ENCODE measurements at places on chromosomes 6 and 20. TPM values are rescaled to one million over a fixed set of nuclear protein-coding genes. Genes with fewer than 3 reads are reported as not detected.
A peak's percentile ranks its signal among the peaks of the same experiment; 100 is the strongest.

GRIK2 gene
- total RNA-seq, result not detected

DNA sequence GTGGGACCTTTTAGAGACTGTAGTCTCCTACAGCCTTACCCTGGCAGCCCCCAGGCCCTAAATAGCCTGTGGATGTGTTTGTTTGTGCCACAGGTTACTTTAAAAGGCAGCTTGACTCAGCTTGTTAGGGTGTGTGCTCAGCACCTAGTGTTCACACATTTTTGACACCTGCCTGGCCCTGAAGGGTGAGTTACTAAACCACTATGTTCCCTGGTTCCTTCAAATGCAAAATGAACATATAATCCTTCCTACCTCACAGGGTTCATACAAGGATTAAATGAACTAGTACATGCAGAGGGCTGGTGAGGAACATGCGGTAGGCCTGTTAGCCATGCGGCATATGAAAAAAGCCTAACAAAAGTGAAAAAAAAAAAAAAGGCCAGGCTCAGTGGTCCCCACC lies 14.9 kb upstream of the TFAP2C start:
- H3K27me3 ChIP-seq, result peaks cover 8% of the 10 kb centered on the region
- H3K36me3 ChIP-seq, result no peaks in the 10 kb centered on the region
- H3K4me1 ChIP-seq, result no peaks in the 10 kb centered on the region
- DNase-seq, result no peak
- no peak overlapping the region for H3K27ac ChIP-seq

- no peak overlapping the region for H3K27ac ChIP-seq
- H3K36me3 ChIP-seq, result peaks cover 3% of the 10 kb centered on the region
- no peak overlapping the region for H3K4me3 ChIP-seq
Observed at GRCh38 chr6:11769811-11770545, 8.6 kb downstream of the ADTRP start.

- no peaks in the 10 kb centered on the region for H3K36me3 ChIP-seq
- DNase-seq, result no peak
- H3K4me3 ChIP-seq, result no peak overlapping the region
Observed at GRCh38 chr6:127332383-127332961, 10.9 kb downstream of the ECHDC1 start.

DNA sequence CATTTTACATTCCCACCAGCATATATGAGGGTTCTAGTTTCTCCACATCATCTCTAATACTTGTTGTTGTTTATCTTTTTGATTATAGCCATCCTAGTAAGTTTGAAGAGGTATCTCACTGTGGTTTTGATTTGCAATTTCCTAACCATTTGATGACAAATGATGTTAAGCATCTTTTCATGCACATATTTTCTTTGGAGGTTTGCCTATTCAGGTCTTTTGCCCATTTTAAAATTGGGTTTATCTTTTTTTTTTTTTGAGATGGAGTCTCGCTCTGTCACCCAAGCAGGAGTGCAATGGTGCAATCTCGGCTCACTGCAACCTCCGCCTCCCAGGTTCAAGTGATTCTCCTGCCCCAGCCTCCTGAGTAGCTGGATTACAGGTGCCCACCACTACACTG lies 4.0 kb downstream of the RBCK1 start:
- no peak for DNase-seq
- peaks cover 42% of the 10 kb centered on the region for H3K4me1 ChIP-seq
- H3K36me3 ChIP-seq, result peaks cover 4% of the 10 kb centered on the region

HLA-DOA gene
- total RNA-seq, result 5.1 TPM

GRCh38 chr6:332671-333070 lies 40.4 kb downstream of the DUSP22 start:
- no peak for DNase-seq
- H3K27ac ChIP-seq, result no peak overlapping the region
- H3K27me3 ChIP-seq, result no peaks in the 10 kb centered on the region
- no peak overlapping the region for H3K4me3 ChIP-seq
- H3K36me3 ChIP-seq, result no peaks in the 10 kb centered on the region
- H3K4me1 ChIP-seq, result peaks cover 10% of the 10 kb centered on the region

SIGLEC1 gene
- 0.13 TPM for total RNA-seq

TRERF1 gene
- total RNA-seq, result 31.2 TPM

- H3K27me3 ChIP-seq, result peaks cover 83% of the 10 kb centered on the region
- peaks cover 4% of the 10 kb centered on the region for H3K4me1 ChIP-seq
- DNase-seq, result no peak
- H3K27ac ChIP-seq, result no peak overlapping the region
Observed at GRCh38 chr6:44291841-44292240, 21.3 kb downstream of the AARS2 start.

GRCh38 chr6:131745476-131745875 lies 34.7 kb upstream of the CTAGE9 start:
- no peaks in the 10 kb centered on the region for H3K4me1 ChIP-seq
- no peak overlapping the region for H3K27ac ChIP-seq
- DNase-seq, result no peak
- H3K27me3 ChIP-seq, result peaks cover 9% of the 10 kb centered on the region
- H3K36me3 ChIP-seq, result no peaks in the 10 kb centered on the region

DNA sequence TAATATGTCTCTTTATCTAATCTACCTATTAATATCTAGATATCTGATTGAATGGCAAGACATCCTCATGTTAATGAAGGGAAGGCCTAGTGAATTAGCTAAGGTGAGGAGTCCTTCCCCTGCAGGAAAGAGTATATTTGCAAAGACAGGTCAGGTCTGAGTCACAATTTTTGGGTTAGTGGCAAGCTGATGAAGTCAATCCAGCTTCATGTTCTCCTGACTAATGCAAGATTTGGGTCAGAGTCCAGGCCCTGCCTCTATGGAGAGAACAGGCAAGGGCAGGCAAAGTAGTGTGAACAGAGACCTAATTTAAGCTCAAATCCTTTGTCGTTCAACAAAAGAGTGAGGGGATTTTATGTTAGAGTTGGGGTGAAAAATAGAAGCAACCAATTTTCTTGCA lies 496.7 kb downstream of the BMP2 start:
- no peak for DNase-seq
- H3K36me3 ChIP-seq, result no peaks in the 10 kb centered on the region
- H3K27me3 ChIP-seq, result no peaks in the 10 kb centered on the region

- no peak overlapping the region for H3K4me3 ChIP-seq
- no peaks in the 10 kb centered on the region for H3K27me3 ChIP-seq
- H3K4me1 ChIP-seq, result no peaks in the 10 kb centered on the region
- no peaks in the 10 kb centered on the region for H3K36me3 ChIP-seq
- no peak for DNase-seq
- no peak overlapping the region for H3K27ac ChIP-seq
Observed at GRCh38 chr6:153215242-153215641, 84.2 kb upstream of the RGS17 start.

- no peak overlapping the region for H3K4me3 ChIP-seq
- no peaks in the 10 kb centered on the region for H3K36me3 ChIP-seq
- no peaks in the 10 kb centered on the region for H3K27me3 ChIP-seq
- DNase-seq, result no peak
Observed at GRCh38 chr6:23584134-23584763, 541.8 kb upstream of the NRSN1 start.

CDS2 gene
- total RNA-seq, result 86.9 TPM

OTOR gene
- total RNA-seq, result not detected

PRPF6 gene
- total RNA-seq, result 64.9 TPM

ABCF1 gene
- total RNA-seq, result 97.4 TPM

DNA sequence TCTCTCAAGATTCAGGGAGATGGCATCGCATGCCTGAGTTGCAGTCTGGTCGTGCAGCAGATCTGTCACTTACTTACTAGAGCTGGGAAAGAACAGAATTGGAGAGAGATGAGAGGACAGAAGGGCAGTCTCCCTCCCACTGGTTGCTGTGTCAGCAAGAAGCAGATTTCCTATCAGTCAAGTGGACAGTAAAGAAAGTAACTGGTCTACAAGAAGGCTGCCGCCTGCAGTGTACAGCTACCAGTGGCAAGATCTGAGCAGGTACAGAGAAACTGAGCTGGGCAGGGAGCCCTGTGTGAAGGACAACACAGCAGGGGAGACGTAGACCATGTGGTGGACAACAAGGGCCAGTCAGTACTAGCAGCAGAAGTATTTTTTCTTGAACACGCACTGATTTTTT lies 49.5 kb upstream of the PCSK2 start:
- no peaks in the 10 kb centered on the region for H3K4me1 ChIP-seq
- no peak for DNase-seq
- no peak overlapping the region for H3K27ac ChIP-seq
- H3K36me3 ChIP-seq, result no peaks in the 10 kb centered on the region

- H3K4me3 ChIP-seq, result no peak overlapping the region
- H3K27me3 ChIP-seq, result no peaks in the 10 kb centered on the region
- no peaks in the 10 kb centered on the region for H3K36me3 ChIP-seq
- no peak for DNase-seq
- no peaks in the 10 kb centered on the region for H3K4me1 ChIP-seq
Observed at GRCh38 chr6:115270953-115271352, 789.7 kb downstream of the FRK start.

DNA sequence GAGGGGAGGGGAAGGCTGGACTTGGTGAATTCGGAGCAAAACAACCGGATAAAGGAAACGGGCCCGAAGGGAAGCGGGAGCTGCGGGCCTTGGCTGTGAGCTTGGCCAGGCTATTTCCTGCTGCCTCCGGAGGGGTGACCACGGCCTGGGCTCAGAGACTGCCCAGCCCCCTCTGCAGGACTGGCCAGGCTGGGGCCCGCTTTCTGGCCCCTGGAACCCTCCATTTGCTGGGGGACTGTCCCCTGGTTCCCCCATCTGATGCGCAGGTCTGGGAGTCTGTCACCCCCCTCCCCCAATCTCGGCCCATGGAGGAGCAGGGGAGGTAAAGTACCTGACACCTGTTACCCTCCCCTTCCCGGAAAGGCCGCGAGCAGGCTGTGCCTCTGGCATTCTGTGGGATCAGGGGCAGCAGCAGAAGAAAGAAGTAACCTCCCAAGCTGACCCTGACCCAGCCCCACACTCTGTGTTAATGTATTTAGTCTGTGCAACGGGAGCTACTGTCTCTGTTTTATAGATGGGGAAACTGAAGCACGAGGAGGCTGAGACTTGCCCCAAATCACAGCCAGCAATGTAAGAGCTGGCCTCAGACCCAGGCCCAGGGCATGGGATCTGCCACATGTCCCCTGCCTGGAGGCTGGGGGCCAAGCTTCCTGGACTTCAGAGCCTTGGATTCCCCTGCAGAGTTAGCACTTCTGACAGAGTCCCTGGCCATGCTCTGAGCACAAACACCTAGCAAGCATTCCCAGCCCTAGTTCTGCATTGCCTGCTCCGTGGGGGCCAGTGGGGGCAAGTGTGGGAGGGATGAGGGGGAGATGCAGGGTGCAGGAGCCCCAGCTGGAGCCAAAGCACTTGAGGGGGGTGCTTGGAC lies 3.5 kb downstream of the C20orf204 start:
- H3K4me3 ChIP-seq, result peak overlapping the region; percentile 84
- DNase-seq, result no peak
- H3K36me3 ChIP-seq, result no peaks in the 10 kb centered on the region
- peaks cover 28% of the 10 kb centered on the region for H3K4me1 ChIP-seq
- no peaks in the 10 kb centered on the region for H3K27me3 ChIP-seq

- H3K36me3 ChIP-seq, result peaks cover 4% of the 10 kb centered on the region
- H3K4me1 ChIP-seq, result peaks cover 3% of the 10 kb centered on the region
- DNase-seq, result no peak
- H3K27ac ChIP-seq, result no peak overlapping the region
- H3K27me3 ChIP-seq, result peaks cover 44% of the 10 kb centered on the region
Observed at GRCh38 chr6:136983687-136984086, 61.1 kb downstream of the IL20RA start.

CNR1 gene
- not detected for total RNA-seq

- H3K4me1 ChIP-seq, result peaks cover 2% of the 10 kb centered on the region
- H3K36me3 ChIP-seq, result peaks cover 4% of the 10 kb centered on the region
- no peak overlapping the region for H3K27ac ChIP-seq
- peaks cover 57% of the 10 kb centered on the region for H3K27me3 ChIP-seq
- DNase-seq, result no peak
Observed at GRCh38 chr6:44022296-44022661, 105.0 kb downstream of the MRPL14 start.

- H3K27ac ChIP-seq, result no peak overlapping the region
- H3K27me3 ChIP-seq, result peaks cover 50% of the 10 kb centered on the region
- no peak for DNase-seq
- no peaks in the 10 kb centered on the region for H3K36me3 ChIP-seq
Observed at GRCh38 chr20:13841206-13841605, 56.4 kb downstream of the NDUFAF5 start.

DNA sequence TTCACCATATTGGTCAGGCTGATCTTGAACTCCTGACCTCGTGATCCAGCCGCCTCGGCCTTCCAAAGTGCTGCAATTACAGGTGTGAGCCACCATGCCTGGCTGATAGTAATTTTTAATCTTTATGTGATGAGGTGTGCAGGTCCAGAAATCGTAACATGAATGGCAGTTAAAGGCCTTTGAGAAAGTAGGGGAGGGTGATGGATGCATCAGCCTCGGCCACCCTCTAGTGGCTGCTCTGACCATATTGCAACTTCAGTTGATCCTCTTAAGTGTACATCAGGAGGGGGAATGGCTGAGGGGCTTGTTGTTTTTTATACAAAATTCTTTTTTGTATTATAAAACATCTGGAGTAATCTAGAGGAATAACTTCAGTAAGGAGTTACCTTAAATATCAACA lies 193.0 kb downstream of the ZFAND3 start:
- no peaks in the 10 kb centered on the region for H3K27me3 ChIP-seq
- H3K27ac ChIP-seq, result no peak overlapping the region
- H3K4me1 ChIP-seq, result peaks cover 12% of the 10 kb centered on the region
- no peak for DNase-seq

- H3K4me3 ChIP-seq, result no peak overlapping the region
- H3K27ac ChIP-seq, result no peak overlapping the region
- H3K36me3 ChIP-seq, result no peaks in the 10 kb centered on the region
- H3K27me3 ChIP-seq, result peaks cover 8% of the 10 kb centered on the region
- DNase-seq, result no peak
- no peaks in the 10 kb centered on the region for H3K4me1 ChIP-seq
Observed at GRCh38 chr6:104207635-104208034, 652.1 kb downstream of the HACE1 start.

SEL1L2 gene
- total RNA-seq, result not detected

- DNase-seq, result no peak
- no peak overlapping the region for H3K4me3 ChIP-seq
- no peak overlapping the region for H3K27ac ChIP-seq
- peaks cover 2% of the 10 kb centered on the region for H3K36me3 ChIP-seq
Observed at GRCh38 chr6:107989166-107990094, 31.4 kb upstream of the SEC63 start.

GRCh38 chr6:21263531-21264287 lies 329.8 kb upstream of the SOX4 start:
- peaks cover 6% of the 10 kb centered on the region for H3K27me3 ChIP-seq
- no peak overlapping the region for H3K27ac ChIP-seq
- no peaks in the 10 kb centered on the region for H3K4me1 ChIP-seq
- no peak for DNase-seq
- H3K36me3 ChIP-seq, result peaks cover 2% of the 10 kb centered on the region

NTSR1 gene
- total RNA-seq, result 0.10 TPM

DNA sequence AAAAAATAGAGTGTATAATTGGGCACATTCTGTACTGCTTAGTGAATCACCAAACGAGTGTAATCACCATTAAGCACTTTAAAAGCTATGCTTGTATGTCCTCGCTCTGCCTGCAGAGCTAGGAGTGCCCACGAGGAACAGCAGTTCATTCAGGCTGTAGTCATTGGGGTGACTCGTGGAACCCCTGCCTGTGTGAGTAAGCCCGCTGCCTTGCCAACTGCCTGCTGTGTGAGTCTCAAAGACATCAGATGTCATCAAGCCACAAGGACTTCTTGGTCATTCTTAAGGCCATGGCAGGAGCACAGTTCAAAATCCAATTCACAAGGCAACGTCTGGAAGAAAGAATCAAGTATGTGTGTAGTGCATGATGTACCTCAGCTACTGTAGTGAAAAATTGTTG lies 60.4 kb downstream of the FOXO3 start:
- H3K27ac ChIP-seq, result peak overlapping the region; percentile 68
- H3K36me3 ChIP-seq, result peaks cover 2% of the 10 kb centered on the region
- H3K4me1 ChIP-seq, result peaks cover 24% of the 10 kb centered on the region
- no peak for DNase-seq

TMEM244 gene
- 1.2 TPM for total RNA-seq

All from T-helper 17 cell (primary cell).